ENCODE measurements at places on chromosomes 12 and 14.

- H3K4me1 ChIP-seq = peaks cover 3% of the 10 kb centered on the region
- H3K36me3 ChIP-seq = peaks cover 2% of the 10 kb centered on the region
- peak overlapping the region; percentile 85 for H3K4me3 ChIP-seq
- H3K27me3 ChIP-seq = no peaks in the 10 kb centered on the region
Observed at GRCh38 chr14:31560759-31561154, 447 bp upstream of the NUBPL start.

GRCh38 chr14:85079842-85080730 lies 449.9 kb upstream of the FLRT2 start:
- no peaks in the 10 kb centered on the region for H3K36me3 ChIP-seq
- H3K27ac ChIP-seq = no peak overlapping the region

- H3K36me3 ChIP-seq = no peaks in the 10 kb centered on the region
- DNase-seq = no peak
- H3K27ac ChIP-seq = no peak overlapping the region
- no peaks in the 10 kb centered on the region for H3K4me1 ChIP-seq
- H3K4me3 ChIP-seq = no peak overlapping the region
- peaks cover 2% of the 10 kb centered on the region for H3K27me3 ChIP-seq
Observed at GRCh38 chr12:62998454-62998853, 63.5 kb upstream of the PPM1H start.

DNA sequence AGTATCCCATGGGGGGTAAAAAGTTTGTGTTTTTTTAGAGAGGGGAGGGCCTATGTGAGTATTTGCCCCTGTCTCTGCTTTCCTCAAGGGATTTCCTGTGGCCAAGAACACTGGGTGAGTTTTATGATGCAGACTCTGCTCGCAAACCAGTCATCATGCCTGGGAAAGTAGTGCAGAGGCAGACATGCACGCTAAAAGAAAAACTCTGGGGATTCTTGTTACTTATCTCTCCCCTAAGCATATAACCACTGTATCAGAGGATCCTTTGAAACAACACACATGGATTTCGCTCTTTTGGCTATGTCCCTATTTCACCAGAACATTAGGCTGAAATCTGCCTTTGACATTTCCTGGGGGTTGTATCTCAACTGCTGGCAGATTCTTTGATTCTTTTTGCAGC lies 1845.8 kb upstream of the SEL1L start:
- DNase-seq = no peak
- no peaks in the 10 kb centered on the region for H3K27me3 ChIP-seq

Data from Panc1 (cell line).